Islet precursor cell (in vitro differentiated cells): ENCODE measurements at places on chromosomes 16 and 17.

- DNase-seq: peak; percentile 78
Measured at GRCh38 chr17:17412326-17412725, 64.5 kb upstream of the MED9 start.

- peak; percentile 77 for DNase-seq
Measured at GRCh38 chr16:30113031-30113710, at the start of gene GDPD3. Gene GDPD3, minus strand, starts transcription at chr16:30113537. Its CDS starts 59 bp downstream, at chr16:30113478.

DNA sequence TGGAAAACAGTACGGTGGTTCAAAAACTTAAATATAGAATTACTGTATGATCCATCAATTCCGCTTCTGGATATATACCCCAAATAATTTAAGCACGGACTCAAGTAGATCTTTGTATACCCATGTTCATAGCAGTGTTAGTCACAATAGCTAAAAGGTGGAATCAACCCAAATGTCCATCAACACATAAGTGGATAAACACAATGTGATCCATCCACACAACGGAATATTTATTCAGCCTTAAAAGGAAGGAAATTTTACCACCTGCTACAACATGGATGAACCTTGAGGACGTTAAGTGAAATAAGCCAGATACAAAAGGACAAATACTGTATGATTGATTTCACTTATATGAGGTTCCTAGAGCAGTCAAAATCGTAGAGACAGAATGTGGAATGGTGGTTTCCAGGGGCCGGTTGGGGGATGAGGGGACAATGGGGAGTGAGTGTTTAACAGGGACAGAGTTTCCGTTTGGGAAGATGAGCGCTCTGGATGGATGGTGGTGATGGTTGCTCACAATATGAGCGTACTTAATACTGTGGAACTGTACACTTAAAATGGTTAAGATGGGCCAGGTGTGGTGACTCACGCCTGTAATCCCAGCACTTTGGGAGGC lies 5.4 kb upstream of the RNF222 start:
- DNase-seq: no peak

DNA sequence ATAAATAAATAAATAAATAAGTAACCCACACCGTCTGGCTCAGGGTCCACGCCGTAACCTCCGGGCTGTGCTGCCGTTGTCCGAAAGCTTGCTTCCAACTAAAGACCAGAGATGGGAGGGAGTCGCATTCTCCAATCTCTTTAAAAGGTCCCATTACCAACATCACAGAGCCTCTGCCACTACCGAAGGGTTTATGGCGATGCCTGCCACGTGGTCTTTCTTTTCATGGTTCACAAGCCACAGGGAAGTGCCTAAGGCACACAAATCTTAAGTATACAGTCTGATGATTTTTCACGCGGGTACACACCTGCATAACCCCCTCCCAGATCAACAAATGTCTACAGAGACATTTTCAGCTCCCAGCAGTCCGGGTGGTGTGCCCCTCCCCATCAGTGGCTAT lies 1.4 kb downstream of the COTL1 start:
- peak; percentile 59 for DNase-seq

- peak; percentile 38 for DNase-seq
Measured at GRCh38 chr17:40562838-40563219, 2.4 kb downstream of the CCR7 start.
